ENCODE measurements at places on chromosomes 4 and X.

- no peak for DNase-seq
These were observed 21.7 kb upstream of the SPP1 start for GRCh38 chr4:87953826-87954225.

DNA sequence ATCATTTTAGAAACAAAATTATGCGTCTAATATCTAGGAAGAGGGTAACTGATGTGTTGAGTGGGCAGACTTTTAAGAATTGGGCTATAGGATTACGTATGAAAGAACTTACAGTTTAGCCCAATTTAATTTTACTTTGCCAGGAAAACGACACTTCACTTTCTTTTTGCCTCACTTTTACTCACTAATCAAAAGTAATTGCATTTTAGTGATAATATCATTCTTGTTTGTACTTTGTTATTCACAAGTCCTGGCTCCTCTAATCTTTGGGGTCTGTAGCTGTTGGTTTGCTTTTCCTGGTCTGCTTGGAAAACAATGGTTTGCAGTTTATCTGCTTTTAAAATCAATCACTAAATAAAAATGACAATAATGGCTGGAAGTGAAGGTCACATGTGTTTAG lies 2.9 kb upstream of the ARX start:
- DNase-seq = no peak

GRCh38 chrX:44484607-44485146 lies 58.0 kb downstream of the FUNDC1 start:
- no peak for DNase-seq

- DNase-seq = no peak
These were observed 62.6 kb upstream of the MTNR1A start for GRCh38 chr4:186617921-186618320.

DNA sequence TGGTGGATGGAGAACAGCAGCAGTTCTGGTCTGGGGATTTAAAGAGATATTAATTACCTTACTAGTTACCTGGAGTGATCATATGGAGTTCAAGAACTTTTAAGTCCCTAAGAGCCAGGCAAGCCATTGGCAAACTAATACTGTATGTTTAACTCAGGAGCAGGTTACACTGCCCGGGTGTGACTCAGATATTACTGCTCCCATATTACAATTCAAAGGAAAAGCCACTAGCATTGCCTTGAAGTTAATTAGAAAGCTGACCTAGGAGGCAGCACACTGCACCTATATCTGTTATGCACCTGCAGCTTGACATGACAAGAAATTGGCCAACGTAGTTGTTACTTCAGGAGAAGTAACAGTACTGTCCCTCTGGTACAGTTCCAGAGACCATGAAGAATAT lies 47.2 kb downstream of the GRK4 start:
- no peak for DNase-seq

GRCh38 chr4:1793940-1794808 lies 1.1 kb downstream of the FGFR3 start:
- DNase-seq = no peak

GRCh38 chr4:101252721-101253120 lies 94.6 kb downstream of the PPP3CA start:
- DNase-seq = no peak

DNA sequence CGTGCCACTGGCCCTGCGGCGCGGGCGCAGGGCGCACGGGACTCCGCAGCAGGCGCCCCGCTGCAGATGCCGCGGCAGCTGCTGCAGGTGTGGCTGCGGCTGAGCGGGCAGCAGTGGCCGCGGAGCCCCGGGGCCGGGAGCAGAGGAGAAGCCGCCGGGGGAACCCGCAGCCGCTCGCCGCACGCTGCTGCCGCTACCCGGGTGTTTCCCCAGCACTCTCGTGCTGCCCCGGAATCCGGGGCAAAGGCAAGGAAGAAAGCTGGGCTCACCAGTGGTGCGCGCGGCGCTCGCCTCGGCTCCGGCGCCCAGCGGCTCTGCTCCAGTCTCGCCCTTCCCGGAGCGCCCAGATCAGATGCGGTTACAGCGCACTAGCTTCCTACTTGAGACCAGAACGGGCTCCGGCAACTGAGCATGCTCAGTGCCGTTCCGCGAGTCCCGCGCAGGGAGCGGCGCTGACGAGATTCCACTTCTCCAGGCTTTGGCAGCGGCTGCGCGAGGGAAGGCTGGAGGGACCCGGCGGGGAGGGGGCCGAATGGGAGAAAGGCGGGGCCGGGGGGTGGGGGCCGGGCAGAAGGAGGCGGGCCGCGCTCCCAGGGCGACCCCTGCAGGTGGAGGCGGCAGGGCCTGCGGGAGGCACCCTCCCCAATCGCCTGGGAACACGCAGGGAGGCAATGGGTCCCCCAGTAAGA lies at the start of gene APBB2:
TSS of gene APBB2 (minus strand) at position 407 of the 689 bp plus-strand sequence. CDS start 181,288 bp downstream, outside the sequence.
- peak; percentile 97 for DNase-seq

DNA sequence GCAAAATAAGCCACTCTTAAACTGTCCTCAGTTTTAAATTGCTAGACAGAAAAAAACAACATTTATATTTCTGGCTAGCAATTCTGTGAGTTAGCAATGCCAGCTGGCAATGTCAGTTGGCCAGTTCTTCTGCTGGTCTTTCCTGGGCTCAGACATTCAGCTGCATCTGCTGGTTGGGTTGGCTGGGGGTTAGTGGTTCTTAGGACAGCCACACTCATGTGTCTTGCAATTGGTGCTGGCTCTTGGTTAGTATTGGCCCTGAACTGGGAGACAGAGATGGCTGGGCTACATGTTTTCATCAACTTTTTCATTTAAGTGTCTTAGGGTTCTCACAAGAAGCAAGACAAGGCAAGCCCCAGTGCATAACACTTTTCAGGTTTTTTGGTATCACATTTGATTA lies 48.0 kb upstream of the PDLIM5 start:
- no peak for DNase-seq

DNA sequence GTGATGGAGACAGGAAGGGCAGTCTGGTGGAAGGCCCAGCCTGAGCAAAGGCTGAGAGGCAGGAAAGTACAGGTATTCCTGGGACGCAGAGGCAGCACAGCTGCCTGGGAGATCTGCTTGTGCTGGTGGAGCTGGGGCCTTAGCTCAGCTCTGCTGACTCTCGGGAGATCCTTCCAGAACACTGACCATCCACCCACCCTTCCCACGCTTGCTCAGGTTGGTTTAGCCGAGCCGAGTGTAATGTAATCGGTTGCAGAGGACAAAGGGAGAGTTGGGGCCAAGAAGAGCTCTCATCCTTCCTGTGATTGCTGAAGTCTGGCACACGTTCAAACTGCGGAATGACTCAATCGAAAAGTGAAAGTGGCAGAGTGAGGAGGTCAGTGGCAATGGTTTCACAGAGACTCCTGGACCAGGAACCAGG lies 43.1 kb upstream of the GPR78 start:
- peak; percentile 31 for DNase-seq

DNA sequence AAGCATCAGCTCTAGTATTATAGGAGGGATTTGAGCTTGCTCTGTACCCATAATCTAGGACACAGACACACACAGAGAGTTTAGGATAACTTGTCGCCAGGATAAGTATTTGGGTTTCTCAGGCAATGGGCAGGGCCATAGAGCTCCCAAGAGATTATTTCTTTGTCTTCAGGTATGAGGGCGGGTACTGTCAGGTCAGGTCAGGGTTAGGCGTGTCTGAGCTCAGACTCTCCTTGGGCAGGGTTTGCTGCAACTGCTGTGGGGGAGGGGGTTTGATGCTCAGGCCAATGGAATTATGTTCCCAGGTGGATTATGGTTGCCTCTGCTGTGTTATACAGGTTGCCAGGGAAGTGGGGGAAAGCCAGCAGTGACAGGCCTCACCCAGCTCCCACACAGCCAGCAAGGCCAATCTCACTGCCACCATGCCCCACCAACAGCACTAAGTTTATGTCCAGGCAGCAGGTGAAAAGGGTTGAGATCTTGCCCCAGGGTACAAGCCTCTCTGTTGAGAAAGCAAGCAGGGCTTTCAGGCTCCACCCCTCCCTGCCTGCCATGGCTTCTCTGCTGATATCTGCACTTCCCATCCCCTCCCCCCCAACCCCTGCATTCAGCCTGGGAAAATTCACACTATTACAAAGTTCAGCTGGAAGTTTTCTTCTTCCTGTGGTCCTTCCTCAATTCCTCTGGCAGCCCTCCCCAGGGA lies 101.3 kb downstream of the RRAGB start:
- no peak for DNase-seq

- DNase-seq = no peak
These were observed 13.7 kb downstream of the PFKFB1 start for GRCh38 chrX:54980334-54980733.

DNA sequence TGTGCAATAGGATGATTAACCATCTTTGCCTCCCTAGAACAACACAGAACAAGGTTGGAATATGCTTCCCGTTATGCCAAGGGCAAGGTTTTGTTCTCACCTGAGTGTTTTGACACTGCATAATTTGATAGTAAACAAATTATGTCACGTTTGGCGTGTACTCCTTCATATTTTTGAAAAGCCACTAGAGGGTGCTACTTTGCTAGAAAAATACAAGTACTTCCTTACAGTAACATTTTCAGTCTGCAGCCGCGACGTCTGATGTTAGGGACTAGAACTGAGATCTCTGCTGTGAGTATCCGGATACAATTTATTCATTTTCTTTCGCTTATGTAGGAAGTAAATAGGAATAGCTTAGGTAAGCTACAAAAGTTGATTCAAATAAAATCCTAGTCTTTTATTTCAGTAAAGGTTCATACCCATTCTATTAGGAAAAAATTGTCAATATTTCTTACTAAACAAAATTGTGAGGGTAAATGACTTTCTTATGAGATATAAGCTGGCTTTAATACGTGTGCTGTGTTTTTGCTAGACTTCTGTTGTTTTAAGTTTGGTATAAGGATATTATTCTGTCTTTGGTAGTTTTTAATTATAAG lies 181.1 kb upstream of the WDFY3 start:
- DNase-seq = peak; percentile 53

- no peak for DNase-seq
These were observed 10.2 kb downstream of the UBE2D3 start for GRCh38 chr4:102817021-102817605.

DNA sequence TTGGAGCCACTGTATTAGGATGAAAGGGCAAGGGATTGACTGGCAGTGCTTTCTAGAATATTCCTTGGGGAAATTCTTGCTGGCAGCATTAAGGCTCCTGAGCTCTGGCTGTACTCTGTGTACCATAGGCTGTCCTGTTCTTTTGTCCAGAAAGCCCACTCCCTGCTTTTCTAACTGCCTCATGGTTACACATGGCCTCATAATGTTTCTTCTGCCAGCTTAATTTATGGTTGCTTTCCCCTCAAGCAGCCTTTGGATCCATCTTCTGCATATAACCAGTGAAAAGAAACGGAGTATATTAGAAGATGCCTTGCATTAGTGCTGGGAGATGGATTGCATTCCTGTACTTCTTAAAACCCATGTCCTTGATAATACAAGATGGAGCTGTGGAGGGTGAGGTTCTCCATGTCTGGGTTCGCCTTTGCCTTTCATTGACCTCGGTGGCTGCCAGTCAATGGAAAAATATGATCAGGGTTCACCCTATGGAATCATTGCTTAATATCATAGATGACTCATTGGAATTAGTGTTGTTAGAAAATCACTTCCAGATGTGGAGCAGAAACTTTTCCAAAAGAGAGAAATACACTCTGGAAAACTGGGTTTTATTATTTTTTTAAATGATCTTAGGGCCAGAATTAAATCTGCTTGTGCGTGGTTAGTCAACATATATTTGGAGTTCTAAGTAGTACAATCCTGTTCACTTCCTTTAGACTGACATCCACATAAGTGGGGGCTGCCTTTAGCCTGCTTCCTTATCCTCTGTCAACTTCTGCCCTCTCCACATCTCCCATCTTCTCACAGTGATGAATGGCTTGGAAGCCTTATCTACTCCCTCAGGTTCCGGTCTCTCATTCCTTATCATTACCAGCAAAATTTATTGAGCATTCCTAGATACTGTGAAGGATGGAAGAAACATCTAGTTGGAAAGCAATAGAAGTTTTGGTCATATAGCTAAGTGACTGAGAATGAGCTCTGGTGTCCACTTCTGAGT lies 24.9 kb downstream of the DOCK11 start:
- DNase-seq = no peak

DNA sequence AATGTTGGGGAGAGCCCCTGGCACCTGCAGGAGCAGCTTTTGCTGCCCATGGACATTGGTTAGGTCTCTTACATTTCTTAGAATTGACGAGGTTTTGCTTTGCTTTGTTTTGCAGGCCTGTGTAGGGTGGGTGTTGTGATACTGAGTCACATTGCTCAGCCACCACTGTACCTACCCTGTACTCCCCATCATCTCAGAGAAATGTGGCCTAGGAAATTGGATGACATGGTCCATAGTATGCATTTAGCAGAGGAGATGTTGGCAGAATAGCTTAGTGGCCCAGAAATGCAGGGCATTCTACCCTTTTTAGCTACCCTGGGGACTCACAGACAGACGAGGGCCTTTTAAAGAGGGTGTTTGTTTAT lies 43.7 kb downstream of the IL21 start:
- no peak for DNase-seq

- no peak for DNase-seq
These were observed 50.0 kb upstream of the TBC1D9 start for GRCh38 chr4:140806163-140806562.

All from BE2C (cell line).